ENCODE measurements at places on chromosomes 6 and 20.

- DNase-seq = no peak
Observed at GRCh38 chr20:46273717-46274116, 34.6 kb downstream of the CDH22 start.

DNA sequence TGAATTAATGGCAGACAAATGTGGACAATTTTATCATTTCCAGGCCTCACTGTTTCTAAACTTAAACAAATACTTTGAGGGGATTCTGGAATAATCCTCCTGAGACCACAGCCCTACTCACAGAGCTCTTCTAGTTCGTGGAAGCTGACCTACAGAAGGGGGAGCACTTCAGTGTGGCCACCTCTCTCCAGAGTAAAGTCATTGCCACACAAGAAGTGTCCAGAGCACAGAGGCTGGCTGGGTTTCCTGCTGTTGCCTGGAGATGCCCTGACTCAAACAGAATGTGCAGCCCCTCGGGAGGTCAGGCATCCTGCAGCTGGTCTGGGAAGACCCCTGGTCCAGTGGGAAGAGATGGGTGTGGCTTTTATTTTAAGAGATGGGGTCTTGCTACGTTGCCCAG lies 110.9 kb downstream of the QRSL1 start:
- no peak for DNase-seq

DNA sequence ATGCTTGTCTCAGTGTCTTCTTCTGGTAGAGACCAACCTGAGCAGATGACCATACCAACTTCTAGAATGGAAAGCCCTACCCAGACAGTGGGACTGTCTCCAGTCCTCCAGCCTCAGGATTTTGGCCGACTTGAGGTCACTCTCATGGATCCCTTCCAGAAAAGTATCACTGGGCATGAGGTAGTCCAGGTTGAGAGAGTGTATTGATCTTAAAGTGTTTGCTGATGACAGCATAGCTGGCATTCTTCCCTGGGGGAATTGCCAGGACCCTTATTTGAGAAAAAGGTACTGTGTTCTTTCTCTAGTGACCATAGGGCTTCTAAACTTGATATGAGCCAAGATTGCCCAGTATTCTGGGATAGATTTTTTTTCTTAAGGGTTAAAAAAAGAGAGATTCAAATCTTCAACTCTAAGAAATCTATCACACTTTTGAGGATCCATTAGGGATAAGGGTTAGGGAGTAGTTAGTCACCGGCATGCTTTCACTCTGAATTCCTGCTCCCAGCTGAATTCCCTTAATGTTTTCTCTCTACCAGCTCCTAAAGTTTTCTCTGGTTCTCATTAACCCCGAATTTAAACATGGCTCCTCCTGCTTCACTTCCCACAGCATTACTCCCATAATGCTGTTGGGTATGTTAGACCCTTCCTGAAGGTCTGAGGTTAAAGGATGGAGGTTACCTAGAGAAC lies 73.6 kb upstream of the FLRT3 start:
- no peak for DNase-seq

- DNase-seq = peak; percentile 31
Observed at GRCh38 chr6:112086744-112087135, 542 bp downstream of the TUBE1 start.

DNA sequence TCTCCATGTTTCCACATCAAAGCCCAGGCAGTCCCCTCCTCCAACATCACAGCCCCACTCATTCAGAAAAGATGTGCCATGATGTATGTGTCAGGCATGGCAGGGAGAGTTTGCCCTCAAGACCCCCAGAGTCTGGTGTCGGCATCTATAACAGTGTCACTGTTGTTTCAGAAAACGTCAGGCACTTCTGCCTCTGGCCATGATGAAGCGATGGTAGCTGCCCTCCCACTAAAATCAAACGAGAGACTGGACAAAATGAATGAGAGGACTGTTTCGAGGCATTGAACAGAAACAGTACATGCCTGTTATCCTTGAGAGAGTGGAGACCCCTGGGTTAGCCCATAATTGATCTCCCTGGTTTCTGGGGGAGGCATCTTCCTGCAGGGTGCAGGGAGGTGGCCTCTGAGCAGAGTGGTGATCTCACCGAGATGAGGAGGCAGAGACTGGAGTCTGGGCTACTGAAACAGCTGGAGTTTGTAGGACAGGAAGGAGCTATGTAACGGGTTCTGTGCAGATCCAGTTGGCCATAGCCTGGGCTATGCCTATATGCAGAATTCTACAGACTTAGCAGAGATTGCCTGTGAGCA lies 144.5 kb downstream of the SYCP2 start:
- no peak for DNase-seq

- no peak for DNase-seq
Observed at GRCh38 chr20:13718171-13718570, 66.5 kb downstream of the ESF1 start.

GRCh38 chr6:6796818-6797217 lies 208.3 kb downstream of the LY86 start:
- no peak for DNase-seq

- no peak for DNase-seq
Observed at GRCh38 chr6:147384029-147384428, 124.5 kb upstream of the SAMD5 start.

DNA sequence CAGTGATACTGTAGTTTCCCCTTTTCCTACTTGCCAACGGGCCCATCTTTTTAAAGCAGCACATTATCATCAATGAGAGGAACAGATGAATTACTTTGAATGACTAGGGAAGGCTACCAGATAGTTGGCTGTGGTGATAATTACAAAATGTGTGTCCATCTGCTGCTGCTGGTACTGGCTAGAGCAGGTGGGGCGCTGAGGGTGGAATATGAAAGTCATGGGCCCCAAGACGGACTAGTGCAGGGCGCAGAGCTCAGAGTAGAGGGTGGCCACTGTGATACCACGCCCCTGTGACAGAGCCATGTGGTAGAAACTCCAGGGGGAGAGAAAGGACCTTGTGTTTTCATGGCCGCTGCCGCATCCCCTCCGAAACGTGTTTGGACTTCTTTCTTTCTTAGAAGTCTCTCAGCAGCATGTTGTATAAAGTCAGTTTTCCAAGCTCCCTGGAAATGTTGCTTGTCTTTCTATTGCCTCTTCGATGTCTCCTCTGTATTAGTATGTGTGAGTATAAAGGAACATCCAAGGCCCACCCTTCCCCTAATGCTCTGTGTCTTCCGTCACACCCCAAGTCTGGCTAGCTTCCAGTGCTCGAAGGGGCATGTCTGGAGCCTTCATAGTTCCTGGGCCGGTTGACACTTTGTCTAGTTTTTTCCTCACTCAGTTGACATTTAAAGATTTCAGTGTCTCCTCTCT lies 88.1 kb downstream of the PPP1R14C start:
- no peak for DNase-seq

DNA sequence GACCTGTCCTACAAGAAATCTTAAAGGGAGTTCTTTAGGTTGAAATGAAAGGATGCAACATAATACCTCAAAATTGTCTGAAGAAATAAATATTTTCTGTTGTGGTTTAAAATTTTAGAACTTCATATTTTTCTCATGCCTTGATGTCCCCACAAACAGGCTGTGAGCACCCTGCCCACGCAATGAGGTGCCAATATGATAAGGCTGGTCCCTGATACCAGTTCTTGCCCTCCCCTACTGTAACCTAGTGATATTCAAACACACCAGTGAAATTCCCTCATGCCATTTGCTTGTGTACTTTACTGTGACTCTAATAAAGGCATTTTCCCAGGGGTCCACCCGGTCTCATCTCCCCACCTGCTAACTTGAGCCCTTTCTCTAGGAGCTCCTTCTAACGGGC lies 67.3 kb upstream of the SIRPG start:
- DNase-seq = no peak

GRCh38 chr20:62642666-62643520 lies 590 bp downstream of the SLCO4A1 start:
- no peak for DNase-seq

- DNase-seq = no peak
Observed at GRCh38 chr6:38063973-38064372, 244.4 kb downstream of the ZFAND3 start.

DNA sequence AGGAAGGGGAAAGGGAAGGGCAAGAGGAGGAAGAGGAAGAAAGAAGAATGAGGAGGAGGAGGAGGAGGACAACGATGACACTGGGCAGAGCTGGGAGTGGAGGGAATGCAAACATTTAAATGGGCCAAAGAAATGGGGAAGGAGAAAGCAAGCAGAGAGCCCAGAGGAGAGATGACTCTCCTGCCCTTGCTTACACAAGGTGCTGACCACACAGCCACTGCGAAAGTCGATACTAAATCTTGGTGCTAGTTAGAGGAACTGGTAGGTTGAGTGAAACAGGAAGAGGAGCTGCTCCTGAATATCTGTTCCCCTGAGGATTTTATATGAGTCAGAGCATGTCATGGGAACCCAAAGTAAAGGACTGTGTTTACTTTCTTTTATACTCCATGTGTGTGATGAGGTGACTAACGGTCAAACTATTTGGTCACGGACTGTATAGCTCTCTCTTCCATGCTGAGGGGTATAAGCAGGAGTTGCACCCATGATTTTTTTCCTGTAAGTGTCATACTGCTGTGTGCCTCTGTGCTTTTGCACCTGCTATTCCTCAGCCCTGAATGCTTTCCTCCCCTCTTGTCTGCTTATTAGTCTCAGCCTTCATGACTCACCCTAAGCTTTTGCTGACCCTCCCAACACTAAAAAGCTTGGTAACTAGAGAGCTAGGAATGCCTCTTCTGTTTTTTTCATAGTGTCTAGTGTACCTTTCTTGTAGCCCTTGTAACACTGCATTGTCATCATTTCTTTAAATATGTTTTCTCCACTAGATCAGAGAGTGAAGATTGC lies 9.5 kb upstream of the PAQR8 start:
- peak; percentile 87 for DNase-seq

DNA sequence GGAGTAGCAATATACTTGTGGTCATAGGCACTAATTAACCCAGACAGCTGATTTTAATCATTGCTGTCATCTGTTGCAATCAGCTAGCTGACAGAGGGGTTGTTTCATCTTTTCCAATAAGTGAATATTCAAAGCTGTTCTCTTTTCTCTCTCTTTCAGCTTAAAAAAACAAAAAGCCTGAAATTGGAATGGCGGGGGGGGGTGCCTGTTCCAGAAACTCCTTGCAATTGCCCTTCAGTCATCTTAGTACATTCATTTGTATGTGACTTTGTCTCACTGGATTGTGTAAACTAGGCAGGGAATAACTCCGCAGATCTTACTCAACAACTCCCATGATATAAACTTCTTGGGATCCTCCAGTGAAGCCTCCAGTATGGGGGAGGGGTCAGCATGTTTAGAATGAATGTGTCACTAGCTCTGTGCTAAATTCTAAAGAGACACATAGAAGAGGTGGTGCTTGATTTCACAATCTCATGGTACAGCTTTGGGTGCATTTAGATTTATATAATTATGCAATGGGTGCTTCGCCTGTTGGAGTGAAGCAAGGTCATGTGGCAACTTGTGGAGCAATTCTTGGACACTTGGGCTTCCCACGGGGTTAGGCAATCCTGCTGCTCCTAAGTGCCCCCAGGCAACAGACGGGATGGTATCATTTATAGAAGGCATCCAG lies 40.1 kb downstream of the SLC24A3 start:
- no peak for DNase-seq

GRCh38 chr20:11780765-11781369 lies 136.8 kb upstream of the BTBD3 start:
- DNase-seq = no peak

GRCh38 chr6:134097114-134097707 lies 44.8 kb upstream of the SLC2A12 start:
- peak; percentile 47 for DNase-seq

DNA sequence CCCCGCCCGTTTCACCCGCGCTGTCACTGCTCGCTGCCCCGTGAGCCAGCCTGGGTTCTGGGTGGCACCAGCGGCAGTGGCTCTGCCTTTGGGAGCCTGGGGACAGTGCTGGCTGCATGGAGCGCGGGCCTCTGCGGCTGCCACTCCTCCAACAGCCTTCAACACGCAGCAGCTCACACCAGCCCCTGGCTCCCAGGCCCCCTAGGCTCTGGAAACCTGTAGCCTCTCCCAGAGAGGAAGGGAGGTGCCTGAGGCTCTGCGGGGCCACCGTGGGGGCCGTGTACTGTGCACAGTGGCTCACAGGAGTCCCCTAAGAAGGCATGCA lies 163.9 kb upstream of the AFDN start:
- no peak for DNase-seq

GRCh38 chr6:119586250-119586882 lies 236.8 kb upstream of the MAN1A1 start:
- DNase-seq = no peak

- DNase-seq = no peak
Observed at GRCh38 chr6:154230393-154230792, 126.2 kb downstream of the IPCEF1 start.

DNA sequence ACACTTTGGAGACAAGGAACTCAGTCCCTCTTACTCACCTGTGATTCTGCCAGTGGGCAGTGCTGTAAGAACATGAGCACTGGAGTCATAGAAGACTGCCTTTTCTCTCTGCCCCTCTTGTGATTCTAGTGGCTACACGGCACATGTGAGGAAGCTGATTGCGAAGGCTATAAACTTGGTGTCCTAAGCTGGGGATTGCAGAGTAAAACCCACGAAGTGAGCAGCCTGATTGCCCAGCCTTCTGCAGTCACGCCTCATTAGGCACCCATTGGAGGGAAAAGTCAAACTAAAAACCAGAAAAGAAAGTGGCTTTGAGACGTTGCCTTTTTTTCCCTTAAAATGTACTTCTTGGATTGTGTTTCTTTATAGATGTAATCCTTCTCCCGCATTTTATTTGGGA lies 748.4 kb upstream of the CHD6 start:
- no peak for DNase-seq

DNA sequence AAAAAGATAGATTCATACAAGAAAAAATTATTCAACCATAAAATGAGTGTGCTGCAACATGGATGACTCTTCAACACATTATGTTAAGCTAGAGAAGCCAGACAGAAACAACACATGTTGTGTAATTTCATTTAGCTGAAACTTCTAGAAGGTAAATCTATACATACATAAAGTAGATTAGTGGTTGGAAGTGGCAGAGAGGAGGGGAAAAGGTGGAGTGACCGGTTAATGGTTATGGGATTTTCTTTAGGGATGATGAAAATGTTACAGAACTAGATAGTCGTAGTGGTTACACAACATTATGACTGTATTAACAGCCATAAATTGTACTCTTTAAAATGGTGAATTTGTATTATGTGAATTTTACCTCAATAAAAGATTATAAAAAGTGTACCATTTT lies 304.1 kb upstream of the SLC35B3 start:
- DNase-seq = no peak

GRCh38 chr20:17786221-17786718 lies 86.5 kb downstream of the BANF2 start:
- DNase-seq = peak; percentile 61

GRCh38 chr6:80969439-80969838 lies 783.0 kb downstream of the TENT5A start:
- no peak for DNase-seq

GRCh38 chr20:44023515-44024371 lies 109.1 kb downstream of the TOX2 start:
- no peak for DNase-seq
